Lower lobe of right lung (tissue), 2 donors: ENCODE measurements at places on chromosomes 11 and 22. TPM values are rescaled to one million over a fixed set of nuclear protein-coding genes. Genes with fewer than 3 reads are reported as not detected.

DNA sequence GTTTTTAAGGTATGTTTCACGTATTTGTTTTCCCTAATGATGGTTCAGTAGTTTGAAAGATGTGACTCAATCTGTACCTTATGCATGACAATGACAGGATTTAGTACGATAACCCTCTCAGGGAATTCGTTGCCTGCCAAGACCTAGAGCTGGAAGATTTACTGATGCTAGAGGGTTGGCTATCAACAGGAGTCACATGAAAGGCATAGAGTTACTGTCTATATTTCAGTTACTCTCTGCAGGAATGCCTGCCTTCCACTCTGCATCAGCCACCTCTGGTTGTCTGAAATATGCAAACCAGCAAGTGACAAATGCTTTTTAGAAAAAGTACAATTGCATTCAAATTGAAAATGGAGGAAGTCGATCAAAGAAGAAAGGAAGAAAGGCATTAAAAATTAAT, 276.3 kb upstream of the RAG2 start:
- DNase-seq = no peak

GRCh38 chr11:116339306-116340098, 433.3 kb downstream of the BUD13 start:
- no peak for DNase-seq

DNA sequence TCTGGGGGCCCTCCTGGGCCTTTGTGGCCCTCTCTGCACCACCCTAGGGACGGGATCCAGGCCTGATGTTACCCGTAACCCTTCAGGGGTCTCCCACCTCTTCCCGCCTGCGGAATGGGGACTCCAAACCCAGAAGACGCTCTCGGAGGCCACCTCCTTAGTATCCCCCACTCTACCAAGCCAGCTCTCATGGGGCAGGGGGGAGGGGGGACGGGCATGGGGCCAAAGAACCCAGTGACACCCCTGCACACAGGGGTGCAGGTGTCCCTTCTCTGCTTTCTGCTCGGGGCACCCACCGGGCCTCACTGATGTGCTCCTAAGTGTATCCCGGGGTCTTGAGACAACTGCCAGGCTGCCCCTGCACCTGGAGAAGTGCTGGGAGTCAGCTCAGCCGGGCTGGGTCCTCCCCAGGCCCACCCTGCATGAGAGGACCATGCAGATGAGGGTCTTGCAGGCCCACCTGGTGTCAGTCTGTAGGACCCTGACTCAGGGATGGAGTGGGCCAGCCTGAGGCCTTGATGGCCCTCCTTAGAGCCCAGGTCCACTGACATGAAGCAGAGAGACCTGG, 176.9 kb downstream of the IGLL1 start:
- DNase-seq = peak; percentile 30

DNA sequence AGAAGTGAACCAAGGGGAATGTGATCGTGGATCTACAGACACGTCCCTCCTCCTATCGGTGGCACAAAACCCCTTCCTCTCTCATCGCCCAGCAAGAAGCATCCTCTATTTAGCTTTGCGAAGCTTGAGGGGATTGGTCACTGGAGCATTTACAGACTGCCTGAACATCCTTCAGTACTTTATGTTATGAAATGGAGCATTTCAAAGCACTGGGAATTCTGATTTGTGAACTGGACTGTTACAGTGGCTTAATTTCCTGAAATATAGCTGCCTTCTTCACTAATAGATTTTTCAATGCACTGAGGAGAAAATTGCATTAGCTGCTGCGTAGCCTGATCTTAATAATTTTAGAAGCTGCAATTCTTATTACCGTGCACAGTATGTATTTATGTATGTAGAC, 344.5 kb downstream of the LARGE1 start:
- DNase-seq = no peak

- no peak for DNase-seq
Observed at GRCh38 chr11:14059491-14059890, 97.0 kb downstream of the SPON1 start.

DNA sequence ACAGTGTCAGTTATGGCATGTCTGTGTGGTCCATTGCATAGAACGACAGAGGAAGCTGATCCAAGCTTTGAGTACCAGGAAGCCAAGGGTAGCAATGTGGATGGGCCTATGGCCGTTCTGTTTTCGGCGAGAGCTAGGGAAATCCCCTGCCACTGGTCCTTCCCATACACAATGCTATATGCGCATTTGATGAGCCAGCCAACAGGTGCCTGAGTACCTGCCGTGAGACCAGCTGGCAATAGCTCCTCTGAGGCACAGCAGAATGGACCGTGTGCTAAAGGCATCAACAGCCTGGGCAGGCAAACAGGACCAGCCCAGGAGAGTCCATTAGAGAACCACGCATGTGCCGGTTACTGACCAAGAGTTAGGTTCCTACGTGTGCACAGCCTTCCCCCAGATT, 753.0 kb downstream of the NTM start:
- DNase-seq = no peak

MDK gene
- total RNA-seq = 26.1 TPM

DNA sequence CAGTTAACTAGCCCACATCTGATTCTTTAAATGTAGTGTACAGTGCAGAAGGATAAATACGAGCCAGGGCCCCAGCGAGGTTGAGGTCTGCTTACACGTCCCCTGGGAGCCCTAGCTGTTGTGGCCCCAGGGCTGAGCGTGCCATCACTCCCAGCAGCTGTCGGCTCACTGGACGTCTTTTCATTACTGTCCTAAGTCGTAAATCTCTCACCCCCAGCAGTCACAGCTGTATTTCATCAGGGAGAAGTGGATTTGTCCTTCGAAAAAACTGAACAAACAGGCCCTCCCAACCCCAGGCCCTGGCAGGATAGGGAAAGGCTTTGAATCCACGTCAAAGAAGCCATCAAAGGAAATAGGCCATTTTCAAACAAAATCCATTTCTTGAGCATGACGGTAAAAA, 110.4 kb upstream of the CSNK2A3 start:
- no peak for DNase-seq

DNA sequence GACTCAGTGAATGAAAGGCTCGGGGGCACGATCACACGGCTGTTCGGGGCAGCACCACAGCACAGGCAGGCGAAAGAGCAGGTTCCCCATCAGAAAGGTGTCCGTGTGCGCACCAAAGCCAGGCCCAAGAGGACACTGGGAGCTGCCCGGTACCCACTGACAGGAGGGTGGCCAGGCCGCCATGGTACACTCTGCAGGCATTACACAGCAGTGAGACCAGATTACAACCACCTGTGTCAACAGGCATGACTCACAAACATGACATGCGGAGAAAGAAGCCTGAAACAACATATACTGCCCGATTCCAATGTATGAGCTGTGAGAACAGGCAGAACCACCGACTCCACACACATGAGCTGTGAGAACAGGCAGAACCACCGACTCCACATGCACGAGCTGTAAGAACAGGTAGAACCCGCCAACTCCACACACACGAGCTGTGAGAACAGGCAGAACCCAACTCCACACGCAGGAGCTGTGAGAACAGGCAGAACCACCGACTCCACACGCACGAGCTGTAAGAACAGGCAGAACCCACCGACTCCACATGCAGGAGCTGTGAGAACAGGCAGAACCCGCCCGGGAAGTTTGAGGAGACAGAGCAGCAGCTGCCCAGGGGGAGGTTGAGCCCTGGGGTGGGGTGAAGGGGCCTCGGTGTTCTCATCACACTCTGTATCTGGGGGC, 32.6 kb downstream of the KIAA0930 start:
- no peak for DNase-seq

GRCh38 chr11:86627776-86628455, 44.5 kb downstream of the ME3 start:
- DNase-seq = no peak

HSPB2 gene
- 6.4 TPM for total RNA-seq

DNA sequence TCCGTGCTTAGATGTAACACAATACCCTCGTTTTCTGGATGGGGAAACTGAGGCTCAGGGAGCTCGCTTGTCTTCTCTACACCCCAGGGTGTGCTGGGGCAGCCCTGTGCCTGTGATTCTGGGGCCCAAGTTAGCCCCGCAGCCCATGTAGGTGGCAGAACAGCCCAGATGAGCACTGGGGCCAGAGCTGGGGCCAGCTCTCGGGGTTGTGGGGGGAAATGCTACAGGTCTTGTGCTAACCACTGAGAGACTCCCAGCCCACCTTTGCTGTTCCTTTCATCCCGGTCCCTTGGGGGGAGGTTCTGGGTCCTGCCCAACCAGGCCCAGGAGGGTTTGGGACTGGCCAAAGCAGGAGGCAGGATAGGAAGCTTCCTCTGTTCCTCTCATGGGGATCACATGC, 13.5 kb downstream of the MYEOV start:
- no peak for DNase-seq

FAM83F gene
- total RNA-seq = 1.4 TPM

GPHA2 gene
- not detected for total RNA-seq

MICAL2 gene
- total RNA-seq = 127 TPM

GRCh38 chr11:94563176-94563847, 3.9 kb upstream of the PIWIL4 start:
- no peak for DNase-seq

GRCh38 chr11:100066399-100066798, 620.7 kb upstream of the ARHGAP42 start:
- no peak for DNase-seq

- no peak for DNase-seq
Observed at GRCh38 chr11:114285599-114285998, 10.6 kb upstream of the NNMT start.

KRTAP5-2 gene
- total RNA-seq = not detected
